ENCODE measurements at places on chromosomes 5 and 9. TPM values are rescaled to one million over a fixed set of nuclear protein-coding genes. Genes with fewer than 3 reads are reported as not detected.

Gene PCDHB16
- 0.92 TPM for total RNA-seq

Gene CDK9
- 47.3 TPM for total RNA-seq

Gene RANBP3L
- not detected for total RNA-seq

Gene ACER2
- total RNA-seq = 10.8 TPM

Gene TNFSF15
- 11.7 TPM for total RNA-seq

Gene SCGB3A2
- not detected for total RNA-seq

Gene LYRM7
- total RNA-seq = 3.8 TPM

Gene IL5
- not detected for total RNA-seq

Gene SGCD
- total RNA-seq = 0.29 TPM

Gene RHOBTB3
- 93.5 TPM for total RNA-seq

Gene SPINK5
- 5.6 TPM for total RNA-seq

Gene NPDC1
- total RNA-seq = 58.3 TPM

Gene ANKDD1B
- total RNA-seq = 0.63 TPM

Gene BAAT
- not detected for total RNA-seq

Gene TMOD1
- total RNA-seq = 0.08 TPM

Gene CSF1R
- 0.41 TPM for total RNA-seq

Gene SPAAR
- not detected for total RNA-seq

Gene TENT4A
- total RNA-seq = 12.0 TPM

Gene GRIA1
- total RNA-seq = not detected

Gene SLC36A3
- not detected for total RNA-seq

Gene INSL6
- not detected for total RNA-seq

Gene C9
- not detected for total RNA-seq

Gene VCP
- 250 TPM for total RNA-seq

Gene TSSK1B
- not detected for total RNA-seq

Gene RAD1
- 13.1 TPM for total RNA-seq

Gene ADRB2
- 0.75 TPM for total RNA-seq

Gene WNT8A
- total RNA-seq = not detected

Measured in kidney epithelial cell (primary cell).